ENCODE measurements at places on chromosomes 16 and 17. TPM values are rescaled to one million over a fixed set of nuclear protein-coding genes. Genes with fewer than 3 reads are reported as not detected.

DNA sequence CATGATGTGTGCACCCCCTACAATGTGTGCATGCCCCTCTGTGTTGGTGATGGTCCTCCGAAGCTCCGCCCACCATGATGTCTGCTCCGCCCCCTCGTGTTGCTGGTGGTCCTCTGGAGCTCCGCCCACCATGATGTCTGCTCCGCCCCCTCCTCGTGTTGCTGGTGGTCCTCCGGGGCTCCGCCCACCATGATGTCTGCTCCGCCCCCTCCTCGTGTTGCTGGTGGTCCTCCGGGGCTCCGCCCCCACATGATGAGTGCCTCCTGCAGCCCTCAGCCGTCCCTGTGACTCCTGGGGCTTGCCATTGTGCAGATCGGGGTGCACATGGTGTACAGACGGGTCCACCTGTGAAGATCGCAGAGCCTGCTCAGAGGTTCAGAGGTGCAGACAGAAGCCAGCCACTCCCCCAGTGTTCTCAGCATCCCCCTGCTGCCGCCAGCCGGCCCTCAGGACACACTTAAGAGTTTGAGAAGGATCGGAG, 129.1 kb upstream of the CHMP6 start:
- DNase-seq = peak; percentile 7
- H3K27me3 ChIP-seq = no peaks in the 10 kb centered on the region
- no peaks in the 10 kb centered on the region for H3K36me3 ChIP-seq
- H3K4me1 ChIP-seq = peaks cover 32% of the 10 kb centered on the region
- H3K4me3 ChIP-seq = no peak overlapping the region

GRCh38 chr17:1471911-1472821, 16.1 kb upstream of the CRK start:
- H3K27ac ChIP-seq = no peak overlapping the region
- H3K4me3 ChIP-seq = no peak overlapping the region
- no peak for DNase-seq
- H3K27me3 ChIP-seq = no peaks in the 10 kb centered on the region
- H3K36me3 ChIP-seq = no peaks in the 10 kb centered on the region
- H3K4me1 ChIP-seq = no peaks in the 10 kb centered on the region

Gene SEC14L5
- 0.32 TPM for total RNA-seq

Gene COPRS
- total RNA-seq = 19.8 TPM
